ENCODE measurements at places on chromosomes 4 and X.

- no peak for DNase-seq
These were observed 10.6 kb downstream of the ADAM29 start for GRCh38 chr4:174928575-174929253.

GRCh38 chrX:36573720-36574119, 434.4 kb upstream of the FAM47C start:
- no peak for DNase-seq

DNA sequence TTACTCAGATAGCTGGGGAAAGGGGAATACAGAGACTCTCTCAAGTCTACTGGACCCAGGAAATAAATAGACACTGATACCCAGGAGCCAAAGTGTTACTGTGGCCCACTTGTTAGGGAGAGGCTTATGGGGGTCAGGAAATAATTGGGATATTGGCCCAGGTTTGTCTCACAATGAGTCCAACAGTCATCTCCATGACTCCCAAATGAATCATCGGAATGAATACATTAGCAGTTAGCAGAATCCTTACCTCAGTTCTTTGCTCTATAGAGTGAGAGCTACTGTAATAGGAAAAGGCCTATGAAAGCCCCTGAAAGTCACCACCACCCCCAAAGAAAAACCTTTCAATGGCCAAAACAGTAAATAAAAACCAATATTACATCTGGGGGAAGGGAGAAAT, 42.4 kb upstream of the ARHGEF6 start:
- no peak for DNase-seq

DNA sequence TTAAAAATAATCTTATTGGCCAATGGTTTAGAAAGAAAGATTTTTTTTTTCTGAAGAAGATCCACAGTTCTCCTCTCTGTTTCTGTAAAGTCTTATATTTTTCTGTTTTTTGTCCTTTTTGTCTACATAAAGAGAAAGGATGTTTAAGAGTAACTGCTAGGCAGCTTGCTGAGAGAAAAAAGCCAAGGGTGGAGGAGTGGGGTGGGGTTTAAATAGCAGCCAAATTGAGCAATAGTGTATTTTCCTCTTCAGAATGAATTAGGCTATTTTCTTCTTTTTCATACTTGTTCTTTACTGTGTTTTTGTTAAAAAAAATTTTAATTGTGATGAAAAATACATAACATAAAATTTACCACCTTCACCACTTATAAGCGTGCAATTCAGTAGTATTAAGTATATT, 224.6 kb downstream of the SOWAHB start:
- no peak for DNase-seq

- DNase-seq, result no peak
These were observed 43.9 kb upstream of the GEMIN8 start for GRCh38 chrX:14073556-14073955.

GRCh38 chrX:39337451-39337850, 536.2 kb downstream of the MID1IP1 start:
- no peak for DNase-seq

DNA sequence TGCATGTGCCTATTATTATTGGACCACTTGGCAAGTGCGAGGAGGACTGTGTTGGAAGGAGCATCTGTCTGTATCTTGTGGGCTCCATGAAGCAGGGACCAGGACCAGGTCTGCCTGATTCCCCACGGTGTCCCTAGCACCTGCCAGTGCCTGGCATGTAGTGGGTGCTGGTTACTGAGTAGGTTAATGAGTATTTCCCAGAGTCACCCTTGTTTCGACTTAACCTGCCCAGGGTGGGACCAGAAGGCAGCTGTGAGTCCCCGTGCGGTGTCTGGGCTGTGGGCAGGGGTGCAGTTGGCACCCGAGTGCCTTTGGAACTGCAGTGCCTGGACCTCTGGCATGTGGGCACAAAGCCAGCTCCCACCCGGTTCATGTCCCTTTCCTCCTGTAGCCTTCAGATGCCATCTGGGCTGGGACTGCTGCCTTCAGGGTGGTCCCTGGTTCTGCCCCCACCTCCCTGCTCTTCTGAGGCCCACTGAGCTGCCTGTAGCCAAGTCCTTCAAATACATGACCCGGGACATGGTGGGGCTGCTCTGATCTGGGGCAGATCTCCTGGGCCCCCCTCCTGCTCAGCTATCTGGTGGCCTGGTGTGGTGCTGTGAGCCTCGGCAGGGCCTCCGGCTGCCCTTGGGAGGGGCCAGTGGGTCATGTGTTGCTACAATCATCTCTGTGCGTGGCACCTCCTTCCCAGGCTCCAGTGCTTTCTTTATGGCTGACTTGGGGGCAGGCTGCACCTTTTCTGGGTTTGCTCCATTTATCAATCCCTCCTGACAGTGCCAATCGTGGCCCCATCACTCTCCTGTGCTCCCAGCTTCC, 53.0 kb upstream of the SORCS2 start:
- no peak for DNase-seq

DNA sequence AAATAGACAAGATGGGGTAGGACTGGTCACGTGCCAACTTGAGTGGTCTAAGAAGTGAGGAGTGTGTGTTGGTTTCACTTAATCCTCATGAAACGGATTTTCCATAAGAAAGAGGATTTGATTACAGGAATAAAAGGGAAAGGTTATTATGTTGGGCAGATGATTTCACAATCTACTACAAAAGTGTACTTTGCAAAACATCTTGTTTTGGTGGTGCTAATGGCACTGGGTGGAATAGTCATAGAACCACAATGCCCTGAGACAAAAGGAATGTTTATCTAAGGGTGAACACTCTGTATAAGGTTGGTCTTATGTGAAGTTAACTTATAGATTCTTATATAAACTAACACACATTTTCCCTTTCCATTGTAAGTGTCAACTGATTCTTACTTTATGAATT, 45.6 kb downstream of the GLUD2 start:
- no peak for DNase-seq

DNA sequence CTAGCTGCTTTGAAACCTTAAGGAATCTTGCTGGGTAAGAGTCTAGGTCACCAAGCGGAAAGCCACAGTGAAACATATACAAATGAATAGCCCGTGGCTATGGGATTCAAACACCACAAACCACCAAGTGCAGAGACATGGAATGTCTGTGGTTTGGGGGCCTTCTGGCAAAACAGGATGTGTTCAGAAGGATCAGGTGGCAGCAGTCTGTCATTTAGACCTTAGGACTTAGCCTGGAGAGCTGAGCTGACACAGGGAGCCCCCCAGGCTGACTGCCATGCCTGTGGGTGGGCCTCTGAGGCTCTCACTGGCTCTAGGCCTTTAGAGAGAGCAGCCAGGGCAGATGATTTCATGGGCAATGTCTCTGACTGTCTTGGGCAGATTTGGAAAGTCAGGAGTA, 225.6 kb downstream of the FBXW7 start:
- no peak for DNase-seq

DNA sequence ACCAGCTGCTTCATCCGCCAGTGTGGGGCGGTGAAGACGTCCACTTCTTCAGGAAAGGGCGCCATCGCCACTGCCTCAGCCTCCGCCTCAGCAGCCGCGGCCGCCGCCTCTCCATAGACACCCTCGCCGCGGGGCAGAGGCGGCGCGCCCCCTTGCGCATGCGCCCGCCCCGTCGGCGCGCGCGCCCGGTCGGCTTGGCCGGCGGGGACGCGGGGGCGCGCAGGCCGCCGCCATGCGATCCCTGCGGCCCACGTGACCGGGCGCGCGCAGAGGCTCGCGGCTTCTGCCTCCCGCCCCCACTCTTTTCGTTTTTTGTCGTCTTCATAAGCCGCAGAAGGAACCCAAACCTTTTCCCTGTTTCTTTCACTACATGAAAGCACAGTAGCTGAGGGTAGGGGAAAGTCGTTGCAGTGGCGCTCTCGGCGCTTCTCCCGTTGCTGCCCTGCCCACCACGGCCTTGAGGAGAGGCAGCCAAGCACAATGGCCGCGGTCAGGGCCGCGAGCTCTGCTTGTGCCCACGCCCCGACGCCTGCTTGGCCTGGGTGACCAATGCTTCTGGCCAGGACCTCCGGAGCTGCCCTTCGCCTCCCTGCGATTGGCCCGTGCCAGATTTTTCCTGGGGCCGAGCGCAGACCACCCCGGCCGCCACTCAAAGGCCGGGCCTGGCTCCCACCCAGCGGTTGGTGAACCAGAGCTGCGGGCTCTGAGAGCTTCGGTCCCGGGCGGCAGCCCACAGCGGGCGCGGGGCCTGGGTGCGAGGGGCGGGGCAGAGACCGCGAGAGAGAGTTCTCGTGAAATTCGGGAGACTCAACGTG, at the start of gene FBXL5:
Gene FBXL5 (minus strand): TSS at position 135 of the 815 bp plus-strand sequence. CDS start 70 bp downstream, at position 65.
- DNase-seq, result peak; percentile 71

- no peak for DNase-seq
These were observed 3.2 kb downstream of the KLHL2 start for GRCh38 chr4:165210566-165210965.

- no peak for DNase-seq
These were observed 100.6 kb downstream of the KCNIP4 start for GRCh38 chr4:21848021-21848420.

DNA sequence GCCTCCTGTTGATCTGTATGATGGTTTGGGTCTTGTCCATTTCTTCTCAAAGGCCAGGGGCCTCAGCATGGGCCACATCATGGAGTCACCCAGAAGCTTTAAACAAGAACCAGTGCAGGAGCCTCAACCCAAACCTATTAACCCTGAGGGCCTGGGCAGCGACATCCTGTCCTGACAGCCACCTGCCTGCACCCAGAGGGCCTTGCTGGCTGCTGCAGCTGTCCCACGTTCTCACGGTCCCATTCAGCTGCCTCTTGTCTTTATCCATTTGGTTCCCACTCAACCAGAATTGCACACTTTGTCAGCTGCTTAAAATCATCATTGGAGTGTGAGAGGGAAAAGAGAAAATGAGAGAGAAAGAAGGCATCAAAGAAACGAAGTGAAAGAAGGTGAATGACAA, 21.6 kb downstream of the C4orf50 start:
- DNase-seq, result no peak

DNA sequence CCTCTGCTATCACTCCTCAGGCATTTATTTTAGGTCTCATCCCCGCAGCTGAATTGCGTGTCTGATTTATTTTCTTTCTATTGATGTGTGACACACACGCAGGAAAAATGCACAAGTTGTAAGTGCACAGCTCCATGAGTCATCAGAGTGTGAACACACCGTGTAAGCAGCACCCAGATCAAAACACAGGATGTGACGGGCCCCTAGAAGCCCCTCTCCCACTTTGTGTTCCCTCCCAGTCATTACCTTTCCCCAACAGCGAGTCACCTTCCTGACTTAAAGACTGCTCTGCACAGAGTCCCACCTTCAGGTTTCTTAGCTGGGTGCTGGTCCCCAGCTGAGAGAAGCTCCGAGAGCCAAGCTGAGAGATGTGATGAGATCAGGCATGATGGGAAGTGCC, 436.7 kb downstream of the MID1IP1 start:
- peak; percentile 14 for DNase-seq

- DNase-seq, result no peak
These were observed 139.9 kb upstream of the SLC4A4 start for GRCh38 chr4:71198958-71199357.

DNA sequence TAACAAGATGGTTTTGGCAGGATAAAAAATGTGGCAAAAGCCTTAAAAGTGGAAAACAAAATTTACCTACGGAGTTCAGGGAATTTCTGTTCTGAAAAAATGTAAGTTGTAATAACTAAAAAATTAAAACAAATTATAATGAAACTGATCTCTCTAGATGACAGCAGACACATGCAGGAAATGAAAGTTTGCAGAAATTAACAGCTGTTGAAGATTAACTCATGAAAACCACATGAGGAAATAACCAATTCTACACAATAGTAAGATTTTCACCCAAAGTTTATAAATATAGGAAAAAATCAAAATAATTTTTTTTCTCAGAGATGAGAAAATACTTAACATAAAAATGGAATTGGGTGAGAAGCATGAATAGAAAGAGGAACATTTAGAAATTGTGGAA, 47.5 kb upstream of the UGT2B15 start:
- DNase-seq, result no peak

- no peak for DNase-seq
These were observed 49.8 kb upstream of the PRSS48 start for GRCh38 chr4:151227172-151227571.

- no peak for DNase-seq
These were observed 304.0 kb upstream of the BMP3 start for GRCh38 chr4:80726471-80726870.

DNA sequence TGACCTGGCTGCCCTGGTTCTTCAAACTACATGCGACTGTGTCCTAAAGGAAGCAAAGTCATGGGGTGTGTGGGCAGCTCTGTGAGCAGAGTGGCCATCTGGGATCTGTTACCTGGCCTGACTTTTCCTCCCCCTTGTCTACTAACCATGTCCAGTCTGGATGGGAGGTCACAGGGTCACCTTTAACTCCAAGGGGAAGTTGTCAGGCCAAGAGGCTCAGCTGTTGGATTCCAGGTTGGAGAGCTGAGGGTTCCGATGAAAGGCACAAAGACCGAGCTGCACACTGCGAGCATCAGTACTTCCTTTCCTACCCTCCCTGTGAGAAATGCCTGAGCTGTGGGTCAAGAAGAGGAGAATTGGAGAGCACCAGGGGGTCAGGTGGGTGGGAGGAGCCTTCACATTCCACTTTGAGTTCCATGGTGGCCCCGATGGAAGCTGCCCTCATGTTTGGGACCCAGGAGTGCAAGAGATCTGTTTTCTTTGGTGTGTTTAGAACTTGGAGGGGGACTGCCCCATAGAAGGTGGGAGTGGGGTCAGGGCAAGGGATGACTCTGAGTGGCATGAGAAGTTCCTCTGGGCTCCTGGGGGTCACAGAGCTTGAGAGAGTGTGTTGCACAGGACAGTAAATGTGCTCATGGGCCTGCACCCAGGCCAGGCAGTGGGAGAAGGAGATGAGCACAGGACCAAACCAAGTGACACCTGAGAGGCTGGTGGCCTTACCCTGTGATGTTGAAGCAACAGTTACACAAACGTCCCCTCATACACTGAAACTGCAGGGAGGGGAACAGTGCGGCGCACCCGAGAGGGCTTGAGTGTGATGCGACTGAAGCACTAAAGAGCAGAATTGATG, 36.2 kb downstream of the RGS12 start:
- DNase-seq, result no peak

- no peak for DNase-seq
These were observed 9.7 kb upstream of the TCEAL2 start for GRCh38 chrX:102115748-102116147.

- DNase-seq, result no peak
These were observed 82.5 kb downstream of the LCORL start for GRCh38 chr4:17939054-17939453.

DNA sequence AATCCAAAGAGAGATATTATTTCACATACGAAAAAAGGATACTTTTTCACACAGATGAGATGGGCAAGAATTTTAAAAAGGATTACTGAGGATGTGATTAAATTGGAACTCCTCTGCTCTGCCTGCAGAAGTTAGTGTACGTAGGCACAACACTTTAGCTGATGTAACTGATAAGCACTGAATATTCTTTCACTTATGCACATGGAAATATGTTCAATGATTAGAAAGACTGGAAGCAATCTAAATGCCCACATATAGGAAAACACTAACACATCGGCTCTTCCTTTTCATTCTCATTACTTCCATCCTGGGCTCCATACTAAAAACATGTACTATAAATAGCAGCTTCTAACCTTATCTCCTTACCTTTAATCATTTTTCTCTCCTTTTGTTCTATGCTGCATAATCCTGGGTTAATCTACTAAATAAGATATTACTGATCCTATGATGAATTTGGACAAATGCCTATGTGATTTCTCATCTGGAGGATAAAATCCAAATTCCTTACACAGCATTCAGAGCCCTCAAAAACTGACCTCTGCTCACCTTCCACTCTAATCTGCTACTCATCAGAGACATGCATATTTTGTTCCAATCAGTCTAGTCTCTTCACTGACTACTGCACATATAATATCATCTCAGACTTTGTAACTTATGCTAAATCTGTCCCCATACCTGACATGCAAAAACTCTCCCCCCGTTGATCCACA, 197.8 kb downstream of the PDGFC start:
- DNase-seq, result no peak

GRCh38 chr4:163196926-163197480, 30.3 kb upstream of the NAF1 start:
- no peak for DNase-seq

Measured in activated CD4-positive, alpha-beta T cell treated with anti-CD3 and anti-CD28 coated beads, Interleukin-2, amount 50 U/mL, for 4 hours (primary cell).